ENCODE measurements at places on chromosomes 4 and X.

DNA sequence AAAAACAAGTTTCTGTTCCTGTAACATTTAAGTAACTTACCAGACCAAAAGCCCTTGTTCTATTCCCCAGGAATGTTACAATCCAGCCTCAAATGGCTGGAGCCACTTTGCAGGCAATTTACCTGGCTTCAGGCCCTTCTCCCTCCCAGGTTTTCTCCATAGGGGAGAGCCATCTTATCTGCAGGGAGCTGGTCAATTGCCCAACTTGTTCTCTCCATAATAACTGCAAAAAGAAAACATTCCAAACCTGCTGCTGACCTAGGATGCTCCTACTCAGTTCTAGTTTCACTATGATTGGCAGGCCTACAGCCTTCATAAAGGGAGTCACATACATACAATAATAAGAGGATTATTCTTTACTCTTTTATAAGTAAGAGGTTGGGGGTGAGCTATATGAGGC is 670.7 kb downstream of the PCDH7 start:
- no peak for DNase-seq

DNA sequence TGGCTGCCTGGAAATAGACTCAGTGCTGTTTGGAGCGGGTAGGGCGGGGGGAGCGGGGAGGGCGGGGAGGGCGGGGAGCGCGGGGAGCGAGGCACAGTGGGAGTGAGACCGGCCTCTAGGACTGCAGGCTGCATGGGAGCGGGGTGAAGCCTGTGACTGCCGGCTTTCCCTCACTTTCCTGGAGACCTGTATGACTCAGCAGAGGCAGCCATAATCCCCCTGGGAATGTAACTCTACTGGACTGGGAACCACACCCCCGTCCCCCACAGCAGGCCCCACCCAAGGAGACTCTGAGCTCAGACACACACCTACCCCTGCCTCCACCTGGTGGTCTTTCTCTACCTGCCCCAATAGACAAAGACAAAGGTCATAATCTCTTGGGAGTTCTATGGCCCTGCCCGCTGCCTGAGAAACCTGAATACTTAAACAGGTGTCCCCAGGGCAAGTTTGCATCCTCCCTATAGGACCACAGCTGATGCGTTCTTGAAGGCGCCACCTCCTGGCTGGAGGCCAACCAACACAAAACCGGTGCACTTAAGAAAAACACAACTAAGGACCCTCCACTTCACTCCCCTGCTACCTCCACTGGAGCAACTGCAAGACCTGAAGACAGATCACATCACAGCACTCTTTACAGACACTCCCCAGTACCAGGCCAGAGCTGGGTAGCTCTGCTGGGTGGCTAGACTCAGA is 18.0 kb downstream of the HDAC8 start:
- no peak for DNase-seq

- no peak for DNase-seq
Observed at GRCh38 chr4:40858962-40859361, 109.2 kb downstream of the NSUN7 start.

GRCh38 chr4:3520796-3521600 is 11.2 kb downstream of the LRPAP1 start:
- no peak for DNase-seq

- no peak for DNase-seq
Observed at GRCh38 chrX:77975755-77976154, 6.3 kb upstream of the PGAM4 start.

- no peak for DNase-seq
Observed at GRCh38 chr4:153765894-153766293, 6.1 kb upstream of the RNF175 start.

- DNase-seq, result no peak
Observed at GRCh38 chr4:172521248-172521647, 647.4 kb upstream of the GALNT7 start.

- no peak for DNase-seq
Observed at GRCh38 chrX:123698979-123699520, 33.8 kb downstream of the THOC2 start.

- no peak for DNase-seq
Observed at GRCh38 chrX:24080704-24081103, 25.9 kb downstream of the EIF2S3 start.

DNA sequence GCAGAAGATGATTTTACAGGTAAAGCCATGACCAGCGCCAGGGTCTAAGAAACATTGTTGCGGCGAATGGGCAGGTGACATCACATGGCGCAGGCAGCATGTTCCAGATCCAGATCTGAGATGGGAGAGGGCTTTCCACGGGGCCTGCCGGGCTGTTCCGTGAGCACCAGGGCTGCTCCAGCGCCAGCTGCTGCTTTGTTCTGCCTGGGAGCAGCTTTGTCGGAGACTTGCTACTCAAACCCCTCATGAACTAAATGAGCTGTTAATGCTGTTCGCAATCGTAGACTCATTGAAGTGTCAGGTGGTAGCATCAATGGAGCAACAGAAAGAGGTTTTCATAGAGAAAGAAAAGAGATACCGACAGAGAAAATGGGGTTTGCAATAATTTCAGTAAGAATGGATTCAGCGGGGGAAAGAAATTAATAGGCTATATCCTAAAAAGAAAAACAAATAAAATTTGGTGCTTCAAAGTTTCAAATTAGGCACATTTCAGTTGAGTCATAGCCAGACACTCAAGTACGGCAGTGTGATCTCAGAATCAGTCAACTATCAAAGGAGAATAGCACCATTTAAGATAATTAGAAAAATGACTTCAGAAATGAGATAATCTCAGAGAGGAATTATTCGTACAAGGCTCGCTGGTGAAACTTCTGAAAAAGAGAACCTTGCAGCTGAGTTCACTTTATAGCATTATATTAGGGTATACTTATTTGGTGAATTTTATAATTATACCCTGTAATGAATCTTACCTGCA is 23.9 kb downstream of the SORBS2 start:
- DNase-seq, result no peak

DNA sequence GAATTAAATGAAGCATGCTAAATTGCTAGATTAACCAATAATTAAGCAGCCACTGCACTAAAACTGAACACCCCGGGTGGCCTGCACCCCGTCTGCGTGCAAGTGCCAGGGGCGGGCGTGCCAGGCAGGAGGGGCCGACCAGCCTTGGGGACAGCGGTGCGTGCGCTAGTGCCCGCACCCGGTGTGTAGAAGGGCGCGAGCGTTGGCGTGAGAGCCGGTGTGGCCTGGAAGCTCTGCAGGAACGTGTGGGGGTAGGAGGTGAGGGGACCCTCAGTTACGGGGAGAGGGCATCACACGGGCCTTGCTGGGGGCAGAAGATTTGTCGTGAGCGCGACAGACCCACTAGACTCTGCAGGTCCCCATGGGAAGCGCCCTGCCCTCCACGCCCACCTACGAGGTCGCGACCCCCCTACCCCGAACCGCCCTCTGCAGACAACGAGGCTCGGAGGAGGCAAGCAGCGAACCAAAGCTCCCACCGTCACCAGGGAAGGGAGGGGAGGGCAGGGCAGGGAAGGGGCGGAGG is 105.8 kb downstream of the FAM53A start:
- DNase-seq, result no peak

GRCh38 chrX:87518504-87518903 is 902 bp downstream of the KLHL4 start:
- DNase-seq, result no peak

GRCh38 chrX:134513091-134513490 is 53.1 kb downstream of the HPRT1 start:
- no peak for DNase-seq

DNA sequence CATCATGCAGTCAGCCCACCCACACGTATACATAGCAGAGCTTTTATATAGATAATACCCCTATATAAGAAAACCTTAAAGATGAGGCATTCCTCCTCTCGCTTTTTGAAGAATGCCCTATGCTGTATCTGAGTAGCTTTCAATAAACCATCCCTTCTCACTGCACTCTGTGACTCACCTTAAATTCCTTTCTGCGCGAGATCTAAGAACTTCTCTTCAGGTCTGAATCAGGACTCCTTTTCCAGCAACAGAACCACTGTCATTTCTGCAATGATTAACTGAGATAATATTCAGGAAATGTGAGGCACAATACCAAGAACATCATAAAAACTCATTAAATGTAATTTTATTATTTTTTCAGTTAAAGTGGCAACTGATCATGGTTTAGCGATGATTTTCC is 76.4 kb upstream of the DCLK2 start:
- no peak for DNase-seq

GRCh38 chr4:6892190-6892908 is 17.3 kb upstream of the TBC1D14 start:
- no peak for DNase-seq

- no peak for DNase-seq
Observed at GRCh38 chr4:87499403-87500091, 29.6 kb downstream of the SPARCL1 start.

GRCh38 chr4:61182915-61183314 is 17.2 kb upstream of the ADGRL3 start:
- DNase-seq, result no peak

DNA sequence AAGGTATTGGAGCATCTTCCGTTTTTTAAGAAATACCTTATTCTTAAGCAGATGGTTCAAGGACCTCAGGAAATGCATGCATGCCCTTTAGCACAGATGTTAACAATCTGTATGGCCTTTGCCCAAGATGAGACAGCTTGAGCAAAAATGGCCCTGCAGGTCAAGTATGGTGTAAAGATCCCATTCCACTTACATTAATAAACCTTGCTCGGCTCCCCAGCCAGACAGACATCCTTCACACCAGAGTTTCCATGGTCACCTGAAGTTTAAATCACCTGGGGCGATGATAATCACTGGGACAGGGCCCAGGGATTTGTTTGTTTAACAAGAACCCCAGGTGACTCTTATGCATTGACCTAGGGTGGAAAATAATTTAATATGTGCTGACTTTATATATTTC is 287.0 kb upstream of the NOCT start:
- DNase-seq, result no peak

- no peak for DNase-seq
Observed at GRCh38 chrX:153454901-153455550, 9.2 kb upstream of the TREX2 start.

DNA sequence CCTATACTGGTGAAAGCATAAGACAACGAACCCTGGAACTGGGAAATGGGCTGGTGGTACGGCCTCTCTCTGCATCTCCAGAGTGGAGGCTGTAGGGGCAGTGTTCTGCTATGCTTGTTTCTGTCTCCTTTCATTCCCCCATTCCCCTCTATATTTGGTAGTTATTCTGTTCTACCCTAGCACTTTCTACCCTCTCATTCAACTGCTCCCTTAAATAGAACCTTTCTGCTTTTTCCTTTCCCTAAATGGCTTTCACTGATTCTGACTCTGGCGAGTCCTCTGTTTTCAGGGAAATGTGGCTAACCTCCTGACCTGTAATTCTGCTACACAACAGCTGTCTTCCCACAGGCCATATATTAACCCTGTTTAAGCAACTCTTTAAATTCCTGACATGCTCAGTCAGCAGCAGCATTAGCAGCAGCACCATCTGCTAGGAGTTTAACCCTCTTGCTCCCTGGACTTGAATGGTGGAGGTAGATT is 94.2 kb downstream of the CXCL13 start:
- peak; percentile 23 for DNase-seq

DNA sequence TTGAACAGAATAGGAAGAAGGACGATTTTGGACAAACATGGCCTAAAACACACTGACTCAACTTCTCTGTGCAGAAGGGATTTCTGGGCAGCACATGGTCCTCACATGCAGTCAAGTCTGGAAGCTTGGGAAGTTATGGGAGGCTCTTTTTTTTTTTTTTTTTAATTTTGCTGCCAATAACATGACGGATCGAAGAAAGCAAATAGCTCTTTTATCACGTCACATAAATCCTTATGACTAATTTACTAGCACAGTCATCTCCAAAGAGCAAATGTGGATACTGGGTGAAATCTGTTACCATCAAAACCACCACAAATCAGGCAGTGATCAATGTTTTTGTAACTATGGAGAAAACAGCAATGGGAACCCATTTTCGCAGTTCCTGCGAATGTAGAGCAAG is 193.3 kb upstream of the FAM9B start:
- no peak for DNase-seq

DNA sequence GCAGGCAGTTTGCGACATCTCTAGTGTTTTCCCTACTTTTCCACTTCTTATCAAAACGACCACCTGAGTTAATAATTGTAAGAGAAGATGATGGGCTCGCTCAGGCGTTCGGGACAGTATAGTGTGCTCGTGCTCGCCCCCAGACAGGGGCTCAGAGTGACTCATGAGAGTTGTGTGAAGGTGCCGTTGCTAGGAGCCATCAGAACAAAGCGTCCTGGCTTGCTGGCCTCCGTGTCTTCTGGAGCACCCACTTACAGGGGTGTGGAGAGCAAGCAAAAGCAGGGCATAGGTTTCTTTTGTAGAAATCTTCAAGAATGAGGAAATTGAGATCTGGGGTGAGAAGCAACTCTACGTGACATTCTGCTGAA is 73.0 kb upstream of the ADGRG2 start:
- no peak for DNase-seq

DNA sequence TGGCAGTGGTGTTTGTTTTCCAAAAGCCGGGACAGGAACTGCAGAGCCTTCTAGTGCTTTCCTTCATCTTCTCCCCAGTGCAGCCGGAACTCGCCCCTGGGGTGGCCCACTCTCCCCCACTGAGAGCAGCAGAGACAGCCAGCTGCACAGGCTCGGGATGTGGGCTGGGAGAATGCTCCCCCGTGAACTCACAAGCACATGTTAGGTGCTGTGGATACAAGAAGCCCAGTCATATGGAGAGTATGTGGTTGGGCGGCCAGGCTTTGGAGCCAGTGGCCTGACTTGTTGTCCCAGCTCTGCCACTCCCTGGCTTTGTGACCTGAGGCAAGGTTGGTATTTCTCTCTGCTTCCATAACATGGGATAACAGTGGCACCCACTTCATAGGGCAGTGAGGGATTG is 9.4 kb upstream of the KIAA0232 start:
- DNase-seq, result no peak

DNA sequence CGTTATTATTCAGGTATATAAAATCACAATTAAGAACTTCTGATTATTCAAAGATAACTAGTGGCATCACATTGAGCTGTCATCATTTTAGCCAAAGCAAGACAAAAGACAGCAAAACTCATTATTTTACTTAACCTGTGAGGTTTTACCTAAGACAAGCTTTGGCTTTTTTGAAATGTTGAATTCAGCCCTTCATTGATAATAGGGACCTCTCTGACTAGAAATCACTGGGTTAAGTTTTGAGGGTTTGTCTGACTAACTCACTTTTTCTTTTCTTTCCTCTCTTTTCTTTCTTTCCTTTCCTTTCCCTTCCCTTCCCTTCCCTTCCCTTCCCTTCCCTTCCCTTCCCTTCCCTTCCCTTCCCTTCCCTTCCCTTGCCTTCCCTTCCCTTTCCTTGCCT is 244.2 kb downstream of the GRXCR1 start:
- no peak for DNase-seq

- no peak for DNase-seq
Observed at GRCh38 chrX:120677004-120677652, 47.3 kb upstream of the C1GALT1C1 start.

GRCh38 chrX:74270393-74270792 is 33.6 kb upstream of the ZCCHC13 start:
- DNase-seq, result no peak
